Amygdala (tissue), 56 donors: ENCODE measurements at places on chromosomes 16 and 17.

DNA sequence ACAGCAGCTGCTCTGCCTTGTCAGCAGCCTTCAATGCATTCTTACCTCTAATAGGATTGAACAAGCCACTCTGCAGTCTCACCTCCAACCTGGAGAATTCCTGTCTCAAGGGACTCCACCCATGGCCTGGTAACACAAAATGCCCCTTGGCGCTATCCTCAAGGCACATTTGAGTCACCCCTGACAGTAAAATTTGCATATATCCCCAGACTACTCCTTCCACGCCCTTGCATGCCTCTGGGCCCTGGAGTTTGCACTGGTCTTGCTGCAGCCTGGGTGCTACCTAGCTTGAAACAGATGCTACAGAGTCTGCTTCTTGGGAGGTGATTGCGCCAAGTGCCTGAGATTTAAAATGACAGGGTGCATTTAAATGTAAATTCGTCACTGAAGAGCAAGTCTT lies 391.4 kb upstream of the MAF start:
- DNase-seq: no peak

DNA sequence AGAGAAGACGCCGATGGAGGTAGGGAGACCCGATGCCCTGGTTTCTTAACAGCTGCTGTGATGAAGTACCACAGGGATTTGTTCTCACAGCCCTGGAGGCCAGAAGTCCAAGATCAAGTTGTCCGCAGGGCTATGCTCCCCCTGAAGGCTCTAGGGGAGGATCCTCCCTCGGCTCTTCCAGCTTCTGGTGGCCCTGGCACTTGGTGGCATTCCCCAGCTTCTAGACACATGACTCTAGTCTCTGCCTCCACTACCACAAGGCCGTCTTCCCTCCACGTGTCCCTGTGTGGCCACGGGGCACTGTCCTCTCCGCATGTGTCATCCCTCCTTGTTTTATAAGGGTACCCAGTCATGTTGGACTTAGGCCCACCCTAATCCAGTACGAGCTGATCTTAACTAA lies 375.2 kb downstream of the SLC39A11 start:
- DNase-seq: no peak

- no peak for DNase-seq
These were observed 10.8 kb upstream of the SLC46A1 start for GRCh38 chr17:28416703-28417311.

DNA sequence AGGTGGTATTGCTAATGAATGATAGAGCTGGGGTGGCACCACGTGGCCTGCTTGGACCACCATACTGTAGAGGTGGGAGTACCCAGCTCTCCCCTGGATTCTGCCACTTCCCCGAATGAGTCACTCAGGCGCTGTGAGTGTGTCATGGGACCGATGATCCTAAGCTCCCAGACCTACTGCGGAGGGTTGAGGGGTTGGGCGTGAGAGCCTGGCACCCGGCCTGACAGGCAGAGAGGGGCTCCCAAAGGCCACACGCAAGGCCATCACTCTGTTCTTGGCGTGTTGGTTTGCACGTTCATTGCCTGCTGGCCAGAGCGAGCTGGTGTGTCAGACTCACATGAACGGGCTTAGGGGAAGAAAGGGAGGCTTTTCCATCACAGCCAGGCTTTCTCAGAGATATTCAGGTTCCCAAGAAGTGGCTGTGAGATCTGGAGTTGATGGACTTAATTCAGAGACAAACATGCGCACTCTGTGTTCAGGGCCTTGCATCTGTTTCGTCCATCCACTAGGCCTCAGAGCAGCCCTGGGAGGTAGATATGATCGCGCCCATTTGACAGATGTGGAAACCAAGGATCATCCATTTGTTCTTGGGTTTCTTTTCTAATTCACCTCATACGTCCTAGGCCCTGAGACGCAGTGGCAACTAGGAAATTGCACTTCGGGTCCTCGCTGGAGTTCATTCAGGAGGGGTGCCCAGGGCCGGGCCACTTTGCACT lies 41.4 kb downstream of the CMIP start:
- no peak for DNase-seq

- DNase-seq: no peak
These were observed 17.7 kb downstream of the EFCAB5 start for GRCh38 chr17:29958947-29959657.

DNA sequence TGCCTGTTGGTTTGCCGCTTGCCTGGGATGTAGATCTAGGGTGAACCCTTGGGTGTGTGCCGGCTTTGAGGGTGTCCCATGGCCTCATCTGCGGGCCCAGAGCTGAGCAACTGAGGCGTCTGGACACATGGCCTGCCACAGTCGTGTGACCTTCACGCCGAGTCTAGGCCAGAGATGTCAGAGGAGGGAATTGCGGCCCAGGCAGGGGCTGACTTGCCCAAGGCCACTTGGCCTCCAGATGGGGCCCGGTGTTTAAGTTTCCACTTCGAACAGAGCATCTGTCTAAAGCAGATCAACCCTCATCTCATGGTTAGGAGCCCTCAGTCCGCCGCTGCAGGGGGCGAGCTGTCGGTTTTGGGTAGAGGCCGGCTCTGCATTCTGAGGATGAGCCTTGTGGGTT lies 28.0 kb upstream of the FOXK2 start:
- no peak for DNase-seq

GRCh38 chr17:34163646-34164045 lies 91.4 kb upstream of the CCL2 start:
- DNase-seq: peak; percentile 21

GRCh38 chr16:2213817-2214718 lies 572 bp downstream of the PGP start:
- DNase-seq: no peak

DNA sequence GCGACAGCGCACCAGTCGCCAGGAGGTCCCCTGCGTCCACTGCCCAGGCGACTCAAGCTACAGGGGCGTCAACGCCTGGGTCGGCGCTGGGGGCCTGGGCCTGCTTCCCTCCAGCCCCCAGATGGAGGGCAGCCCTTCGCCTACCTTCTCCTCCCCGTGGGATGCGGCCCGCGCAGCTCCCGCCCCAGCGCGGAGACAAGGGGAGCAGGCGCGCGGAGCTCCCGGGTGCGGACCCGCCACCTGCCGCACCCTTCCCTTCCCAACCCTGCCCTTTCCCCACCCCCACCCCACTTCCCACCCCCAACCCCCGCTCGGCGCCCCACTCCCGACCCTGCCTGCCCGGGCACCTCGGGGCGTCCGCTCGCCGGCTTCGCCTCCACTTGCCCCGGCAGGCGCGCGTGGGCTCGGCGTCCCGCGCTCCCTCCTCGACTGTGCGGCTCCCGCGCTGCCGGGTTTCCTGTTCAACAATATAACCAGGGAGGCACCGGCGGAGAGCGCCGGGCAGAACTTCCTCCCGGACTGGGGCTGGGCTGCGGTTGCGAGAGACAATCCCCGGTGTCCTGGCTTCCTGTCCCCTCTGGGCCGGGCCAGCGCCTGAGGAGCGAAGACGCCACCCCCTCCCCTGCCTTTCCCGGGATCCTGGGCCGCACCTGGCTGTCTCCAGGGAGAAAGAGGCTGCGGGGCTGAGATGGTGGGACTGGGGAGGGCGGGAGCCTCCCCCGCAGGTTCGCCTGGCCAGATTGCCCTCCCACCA lies at the start of gene ARHGAP27:
Gene ARHGAP27, minus strand, starts transcription at position 466 of the 754 bp plus-strand sequence. CDS start 2,591 bp downstream, outside the sequence.
- no peak for DNase-seq

GRCh38 chr17:66715745-66716156 lies 119.2 kb upstream of the CACNG5 start:
- no peak for DNase-seq

GRCh38 chr17:70171159-70171558 lies 1.8 kb downstream of the KCNJ2 start:
- no peak for DNase-seq

- no peak for DNase-seq
These were observed 9.3 kb downstream of the ADORA2B start for GRCh38 chr17:15954222-15954621.

DNA sequence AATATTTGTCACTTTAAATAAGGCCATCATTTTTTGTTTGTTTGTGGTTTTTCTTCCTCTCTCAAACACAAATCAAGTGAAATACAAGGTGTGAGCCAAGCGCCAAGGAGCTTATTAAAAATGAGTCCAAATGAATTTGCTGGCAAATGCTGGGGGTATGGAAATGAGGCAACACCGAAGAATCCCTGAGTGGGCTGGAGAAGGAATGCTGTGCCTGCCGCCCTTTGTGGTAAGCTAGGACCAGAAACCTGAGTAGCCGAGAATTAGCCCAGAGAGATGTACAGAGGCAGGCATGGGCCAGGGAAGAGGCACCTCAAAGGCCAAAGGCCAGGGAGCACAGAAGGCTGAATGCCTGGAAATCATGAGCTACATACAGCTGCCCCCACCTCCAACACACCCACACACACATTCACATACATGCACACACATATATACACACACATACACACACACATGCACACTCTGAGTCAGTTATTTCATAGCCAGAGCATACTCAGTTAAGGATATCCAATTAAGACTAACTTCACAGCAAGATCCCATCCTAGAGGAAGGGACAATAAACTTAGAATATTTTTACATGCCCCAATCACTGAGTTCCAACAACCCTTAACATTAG lies 266.1 kb upstream of the DYNLRB2 start:
- DNase-seq: no peak

DNA sequence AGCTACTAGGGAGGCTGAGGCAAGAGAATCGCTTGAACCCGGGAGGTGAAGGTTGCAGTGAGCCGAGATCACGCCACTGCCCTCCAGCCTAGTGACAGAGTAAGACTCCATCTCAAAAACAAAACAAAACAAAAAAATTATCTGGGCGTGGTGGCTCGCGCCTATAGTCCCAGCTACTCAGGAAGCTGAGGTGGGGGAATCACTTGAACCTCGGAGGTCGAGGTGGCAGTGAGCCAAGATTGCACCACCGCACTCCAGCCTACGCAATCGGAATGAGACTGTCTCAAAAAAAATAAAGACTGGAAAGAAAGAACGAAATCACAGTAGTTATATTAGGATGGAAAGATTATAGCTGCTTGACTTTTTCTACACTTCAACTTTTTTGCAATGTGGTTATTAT lies 18.9 kb downstream of the COG1 start:
- no peak for DNase-seq

GRCh38 chr17:59616253-59616920 lies 3.3 kb upstream of the CLTC start:
- DNase-seq: no peak

DNA sequence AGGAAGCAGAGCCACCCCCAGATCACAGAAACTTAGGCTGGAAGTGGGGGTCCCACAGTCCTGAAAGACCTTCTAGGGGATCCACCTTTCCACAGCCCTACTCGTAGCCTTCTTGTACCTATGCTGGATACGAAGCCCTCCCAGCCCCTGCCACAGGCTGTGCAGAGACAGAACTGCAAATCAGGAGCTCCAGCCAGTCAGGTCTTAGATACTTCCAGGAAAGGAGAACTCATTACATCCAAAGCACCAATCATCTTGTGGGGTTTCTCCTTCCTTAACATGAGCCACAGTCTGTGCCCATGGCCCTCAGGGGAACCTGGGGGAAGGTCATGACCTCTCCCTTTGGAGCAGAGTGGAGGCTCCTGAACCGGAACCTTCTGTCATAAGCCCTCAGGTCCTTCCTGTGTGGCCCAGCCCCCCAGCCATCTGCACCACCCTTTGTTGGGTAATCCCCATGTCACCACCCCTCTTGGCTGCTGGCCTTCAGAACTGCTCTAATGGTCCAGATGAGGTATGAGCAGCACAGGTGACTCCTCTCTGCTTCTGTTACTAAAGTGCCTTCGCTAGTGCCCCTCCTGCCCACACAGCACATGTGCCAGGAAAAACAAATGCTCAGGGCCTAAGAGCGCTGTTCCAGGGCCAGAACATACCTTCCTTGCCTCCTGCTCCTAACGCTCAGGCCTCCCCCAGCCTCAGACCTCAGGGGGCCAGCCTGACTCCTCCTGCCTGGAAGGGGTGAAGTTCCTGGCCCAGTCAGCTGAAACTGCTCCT lies 14.6 kb downstream of the SRCIN1 start:
- DNase-seq: no peak

DNA sequence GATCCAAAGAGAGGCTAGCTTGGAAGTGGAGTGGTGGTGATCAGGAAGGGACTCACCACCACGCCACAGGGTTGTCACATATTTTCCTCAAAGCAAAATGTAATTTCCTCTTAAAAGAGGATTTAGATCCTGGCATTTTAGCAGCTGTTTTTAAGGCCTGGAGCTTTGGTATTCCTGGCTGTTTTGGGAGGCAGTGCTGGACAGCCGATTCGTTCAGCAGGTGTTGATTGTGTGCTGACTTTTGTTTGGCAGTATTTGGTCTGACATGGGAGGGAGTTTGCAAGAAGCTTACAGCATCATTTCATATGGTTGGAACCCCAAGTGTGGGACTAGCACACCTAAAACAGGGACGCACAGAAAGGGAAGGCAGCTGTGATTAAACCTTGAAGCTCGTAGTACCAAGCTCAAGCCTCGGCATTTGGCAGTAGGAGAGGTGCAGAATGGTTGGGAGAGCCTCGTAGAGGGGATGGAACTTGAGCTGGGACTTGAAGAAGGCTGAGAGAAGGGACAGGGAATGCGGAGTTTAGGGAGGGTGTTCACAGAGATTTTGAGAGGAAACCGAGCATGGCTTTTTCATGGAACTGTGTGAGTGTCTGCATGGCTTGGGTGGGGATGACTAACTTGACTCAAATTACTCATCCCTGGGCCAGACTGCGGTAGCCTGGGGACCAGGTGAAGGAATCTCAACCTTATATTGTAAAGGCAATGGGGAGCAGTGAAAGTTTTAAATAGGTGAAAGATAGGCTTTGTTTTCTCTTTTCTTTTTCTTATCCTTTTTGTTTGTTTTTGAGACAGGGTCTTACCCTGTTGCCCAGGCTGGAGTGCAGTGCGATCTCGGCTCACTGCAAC lies 52.3 kb downstream of the RPTOR start:
- DNase-seq: no peak

DNA sequence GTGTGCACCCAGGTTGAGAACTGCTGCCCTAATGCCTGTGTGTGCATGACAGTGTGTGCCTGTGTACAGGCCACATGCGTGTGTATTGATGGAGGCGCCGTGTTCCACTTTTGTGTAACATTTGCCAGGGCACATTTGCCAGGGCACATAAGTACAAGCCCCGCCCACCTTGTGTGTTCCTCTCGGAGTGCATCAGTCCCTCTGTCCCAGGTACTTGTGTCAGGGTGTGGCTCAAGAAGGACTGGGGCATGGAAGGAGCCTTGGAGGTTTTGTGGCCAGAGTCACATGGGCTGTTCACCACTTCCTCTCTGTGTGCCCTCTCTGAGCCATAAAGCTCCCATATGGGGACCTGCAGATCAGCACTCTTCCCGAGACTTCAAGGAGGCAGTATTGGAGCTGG lies 73.9 kb downstream of the MRM1 start:
- DNase-seq: no peak

DNA sequence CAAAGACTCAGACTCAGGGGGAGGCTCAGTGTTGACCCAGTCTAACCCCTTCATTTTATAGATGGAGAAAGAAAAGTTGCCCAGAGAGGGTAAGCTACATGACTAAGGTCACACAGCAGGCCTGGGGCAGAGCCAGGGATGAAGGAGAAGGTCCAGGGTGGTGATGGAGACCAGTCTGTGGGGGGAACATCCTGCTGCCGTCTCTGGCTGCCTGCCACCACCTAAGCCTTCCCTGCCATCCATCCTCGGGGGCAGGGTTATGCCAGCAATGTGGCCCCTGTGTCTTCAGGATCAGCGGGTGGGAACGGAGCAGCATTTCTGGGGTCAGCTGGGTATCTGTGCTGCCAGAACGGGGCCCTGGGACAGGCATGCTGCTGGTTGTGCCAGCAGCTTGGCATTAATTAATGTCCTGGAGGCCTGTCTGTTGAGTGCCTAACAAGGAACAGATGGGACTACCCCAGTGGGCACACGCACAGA lies 5.5 kb downstream of the DOK4 start:
- no peak for DNase-seq

GRCh38 chr16:46859719-46860152 lies 24.4 kb upstream of the GPT2 start:
- DNase-seq: no peak

- DNase-seq: no peak
These were observed 13.7 kb downstream of the GUCY2D start for GRCh38 chr17:8015957-8016631.

GRCh38 chr16:87014112-87014511 lies 303.1 kb downstream of the C16orf95 start:
- no peak for DNase-seq
